Osteoblast (primary cell): ENCODE measurements at places on chromosomes 6 and 20. TPM values are rescaled to one million over a fixed set of nuclear protein-coding genes. Genes with fewer than 3 reads are reported as not detected.
A peak's percentile ranks its signal among the peaks of the same experiment; 100 is the strongest.

DNA sequence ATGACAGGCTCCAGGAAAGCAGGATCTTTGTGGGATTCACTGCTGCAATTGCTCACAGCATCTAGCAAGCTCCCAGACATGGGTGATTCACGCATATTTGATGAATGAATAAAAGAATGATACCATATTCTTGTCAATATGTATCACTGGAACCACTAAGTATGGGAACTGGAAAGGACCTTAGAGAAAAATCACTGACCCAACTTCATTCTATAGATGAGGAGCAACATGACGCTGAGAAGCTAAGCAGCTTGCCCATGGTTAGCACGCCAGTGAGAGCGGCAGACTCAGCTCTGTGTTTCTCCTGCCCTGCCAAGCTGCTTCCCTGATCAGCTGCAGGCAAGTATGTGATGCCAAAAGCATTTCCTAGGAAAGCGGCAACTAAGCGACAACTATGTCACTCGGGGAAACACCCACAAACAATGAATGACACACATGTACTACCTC, 66.8 kb downstream of the PPP1R3G start:
- no peaks in the 10 kb centered on the region for H3K36me3 ChIP-seq
- H3K27ac ChIP-seq = peak overlapping the region; percentile 93
- DNase-seq = peak; percentile 94
- H3K4me3 ChIP-seq = peak overlapping the region; percentile 7
- no peaks in the 10 kb centered on the region for H3K27me3 ChIP-seq
- peaks cover 17% of the 10 kb centered on the region for H3K4me1 ChIP-seq

- H3K4me3 ChIP-seq = no peak overlapping the region
- peak; percentile 6 for DNase-seq
- H3K27ac ChIP-seq = no peak overlapping the region
- H3K4me1 ChIP-seq = no peaks in the 10 kb centered on the region
- H3K36me3 ChIP-seq = no peaks in the 10 kb centered on the region
These were observed 78.1 kb downstream of the MMUT start for GRCh38 chr6:49384904-49385303.

GRCh38 chr20:47574616-47575364, 73.1 kb downstream of the NCOA3 start:
- H3K4me1 ChIP-seq = peaks cover 24% of the 10 kb centered on the region
- peaks cover 2% of the 10 kb centered on the region for H3K36me3 ChIP-seq
- H3K4me3 ChIP-seq = no peak overlapping the region
- H3K27ac ChIP-seq = no peak overlapping the region
- peak; percentile 3 for DNase-seq

GRCh38 chr20:47028487-47028886, 133.8 kb downstream of the EYA2 start:
- no peaks in the 10 kb centered on the region for H3K27me3 ChIP-seq
- no peaks in the 10 kb centered on the region for H3K4me1 ChIP-seq
- H3K27ac ChIP-seq = no peak overlapping the region
- no peaks in the 10 kb centered on the region for H3K36me3 ChIP-seq
- no peak for DNase-seq

DNA sequence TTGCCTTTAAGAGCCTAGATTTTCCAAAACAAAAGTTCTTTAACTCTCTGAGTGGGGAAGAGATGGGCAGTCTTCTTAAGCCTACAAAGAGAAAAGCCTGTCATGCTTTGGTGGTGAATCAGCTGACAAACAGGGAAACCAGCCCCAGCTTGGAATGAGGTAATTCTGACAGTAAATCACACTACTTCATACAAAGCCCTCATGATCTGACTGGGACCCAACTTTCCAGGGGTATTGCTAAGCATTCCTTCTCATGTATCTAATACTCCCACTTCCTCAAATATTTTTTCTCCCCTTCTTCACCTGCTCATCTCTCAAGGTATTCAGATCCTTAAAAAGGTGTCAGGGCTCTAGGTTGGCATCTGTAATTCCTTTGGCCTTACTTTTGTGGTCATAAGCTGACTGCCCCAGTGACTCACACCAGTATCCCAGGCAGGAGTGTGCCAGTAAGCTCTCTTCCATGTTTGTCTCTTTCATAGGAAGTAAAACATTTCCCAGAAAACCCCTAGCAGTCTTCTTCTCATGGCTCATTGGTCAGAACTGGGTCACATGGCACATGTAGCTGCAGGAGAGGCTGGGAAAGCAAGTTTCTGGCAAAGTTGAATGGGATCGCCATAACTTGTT, 15.0 kb upstream of the TBC1D22B start:
- peak; percentile 67 for DNase-seq
- H3K36me3 ChIP-seq = no peaks in the 10 kb centered on the region

GRCh38 chr6:158058171-158058651, 76.5 kb downstream of the SYNJ2 start:
- peaks cover 57% of the 10 kb centered on the region for H3K4me1 ChIP-seq
- no peaks in the 10 kb centered on the region for H3K27me3 ChIP-seq
- peak overlapping the region; percentile 99 for H3K27ac ChIP-seq
- no peak overlapping the region for H3K4me3 ChIP-seq
- H3K36me3 ChIP-seq = peaks cover 62% of the 10 kb centered on the region

GRCh38 chr6:142856624-142857232, 88.2 kb downstream of the HIVEP2 start:
- no peak overlapping the region for H3K27ac ChIP-seq
- H3K27me3 ChIP-seq = no peaks in the 10 kb centered on the region
- no peaks in the 10 kb centered on the region for H3K36me3 ChIP-seq
- H3K4me1 ChIP-seq = peaks cover 19% of the 10 kb centered on the region
- no peak for DNase-seq

DNA sequence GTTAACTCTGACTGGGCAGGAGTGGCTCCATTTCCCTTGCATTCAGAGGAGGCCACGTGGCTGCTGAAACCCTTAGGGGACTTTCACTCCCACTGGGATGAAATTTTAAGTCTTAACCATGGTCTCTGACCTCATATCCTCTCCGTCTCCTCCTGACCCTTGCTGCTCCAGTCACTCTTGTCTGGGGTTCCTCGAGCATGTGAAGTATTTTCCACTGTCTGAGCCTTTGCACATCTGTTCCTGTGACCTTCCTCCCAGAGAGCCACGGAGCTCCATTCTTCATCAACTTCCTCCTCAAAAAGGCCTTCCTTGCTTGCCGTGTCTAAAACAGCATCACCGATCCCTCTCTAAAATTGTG, 153.0 kb upstream of the UST start:
- DNase-seq = peak; percentile 68
- H3K27me3 ChIP-seq = no peaks in the 10 kb centered on the region
- H3K36me3 ChIP-seq = no peaks in the 10 kb centered on the region
- H3K4me1 ChIP-seq = peaks cover 3% of the 10 kb centered on the region
- H3K4me3 ChIP-seq = no peak overlapping the region
- no peak overlapping the region for H3K27ac ChIP-seq

DNA sequence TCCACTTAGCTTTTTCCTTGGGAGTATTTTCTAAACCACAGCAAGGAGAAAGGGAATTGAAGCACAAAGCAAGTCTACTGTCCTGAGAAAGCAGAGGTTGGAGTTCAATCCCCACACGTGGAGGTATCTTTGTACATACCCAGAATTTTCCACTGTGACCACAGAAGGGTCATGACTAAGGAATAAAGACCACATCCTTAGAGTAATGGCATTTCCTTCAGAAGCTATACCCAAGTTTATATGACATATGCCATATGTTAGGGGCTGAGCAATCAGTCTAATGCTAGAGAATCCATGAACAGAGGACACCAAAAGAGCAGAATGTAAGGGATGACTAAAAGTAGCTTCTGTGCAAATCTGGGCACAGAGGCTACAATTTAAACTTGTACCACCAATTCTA, 46.4 kb downstream of the ATG5 start:
- peak; percentile 27 for DNase-seq
- H3K36me3 ChIP-seq = no peaks in the 10 kb centered on the region
- H3K4me1 ChIP-seq = peaks cover 34% of the 10 kb centered on the region
- no peaks in the 10 kb centered on the region for H3K27me3 ChIP-seq
- no peak overlapping the region for H3K4me3 ChIP-seq
- H3K27ac ChIP-seq = no peak overlapping the region

GRCh38 chr6:144104898-144105487, 9.6 kb upstream of the SF3B5 start:
- no peaks in the 10 kb centered on the region for H3K27me3 ChIP-seq
- H3K4me1 ChIP-seq = no peaks in the 10 kb centered on the region
- peak; percentile 79 for DNase-seq
- H3K27ac ChIP-seq = no peak overlapping the region
- no peaks in the 10 kb centered on the region for H3K36me3 ChIP-seq

- H3K4me3 ChIP-seq = no peak overlapping the region
- no peak for DNase-seq
- peak overlapping the region; percentile 93 for H3K27ac ChIP-seq
- H3K36me3 ChIP-seq = no peaks in the 10 kb centered on the region
These were observed 39.3 kb downstream of the PTK7 start for GRCh38 chr6:43115365-43115764.

- H3K27ac ChIP-seq = peak overlapping the region; percentile 37
- DNase-seq = peak; percentile 73
- peak overlapping the region; percentile 53 for H3K4me3 ChIP-seq
These were observed 466.3 kb upstream of the PLCB4 start for GRCh38 chr20:8602389-8603116.

GRCh38 chr6:170181338-170181690, 109.6 kb downstream of the DLL1 start:
- H3K36me3 ChIP-seq = no peaks in the 10 kb centered on the region
- H3K4me3 ChIP-seq = no peak overlapping the region
- no peaks in the 10 kb centered on the region for H3K4me1 ChIP-seq
- no peaks in the 10 kb centered on the region for H3K27me3 ChIP-seq
- no peak overlapping the region for H3K27ac ChIP-seq
- DNase-seq = peak; percentile 49

- H3K36me3 ChIP-seq = no peaks in the 10 kb centered on the region
- peaks cover 15% of the 10 kb centered on the region for H3K4me1 ChIP-seq
- H3K27ac ChIP-seq = no peak overlapping the region
- H3K27me3 ChIP-seq = no peaks in the 10 kb centered on the region
- no peak for DNase-seq
These were observed 124.1 kb upstream of the NEDD9 start for GRCh38 chr6:11356404-11357155.

DNA sequence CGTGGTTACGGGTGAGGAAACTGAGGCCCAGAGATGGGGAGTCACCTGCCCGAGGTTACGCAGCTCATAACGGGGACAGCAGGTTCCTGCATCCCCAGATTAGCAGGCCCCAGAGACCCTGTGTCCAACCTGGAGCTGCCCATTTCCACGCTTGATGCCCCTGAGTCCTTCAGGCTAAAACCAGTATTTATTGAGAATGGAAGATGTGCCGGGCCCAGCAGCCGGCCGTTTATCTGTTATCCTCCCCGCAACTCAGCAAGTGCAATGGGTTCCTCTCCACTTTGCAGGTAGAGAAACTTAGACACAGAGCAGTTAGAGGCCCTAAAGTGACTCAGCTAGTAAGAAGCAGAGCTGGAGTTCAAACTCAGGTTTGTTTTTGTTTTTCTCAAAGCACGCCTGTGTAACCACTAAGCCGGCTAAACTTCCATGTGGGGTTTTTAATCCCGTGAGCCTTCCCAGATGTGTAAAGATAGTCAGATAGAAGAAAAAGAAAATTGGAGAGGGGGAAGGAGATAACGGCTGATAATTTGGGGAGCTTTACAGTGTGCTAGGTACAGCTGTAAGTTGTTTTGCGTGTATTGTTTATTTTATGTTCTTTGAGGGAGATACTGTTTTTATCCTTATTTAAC, 775 bp downstream of the PFDN4 start:
- H3K4me1 ChIP-seq = peaks cover 23% of the 10 kb centered on the region
- H3K4me3 ChIP-seq = peak overlapping the region; percentile 91

GRCh38 chr20:58889334-58889760, 36.8 kb downstream of the GNAS start:
- peak; percentile 81 for DNase-seq
- no peak overlapping the region for H3K27ac ChIP-seq
- H3K27me3 ChIP-seq = no peaks in the 10 kb centered on the region
- H3K36me3 ChIP-seq = no peaks in the 10 kb centered on the region
- H3K4me1 ChIP-seq = peaks cover 17% of the 10 kb centered on the region

GRCh38 chr6:163952005-163952404, 537.5 kb downstream of the QKI start:
- no peaks in the 10 kb centered on the region for H3K27me3 ChIP-seq
- no peaks in the 10 kb centered on the region for H3K36me3 ChIP-seq
- no peak overlapping the region for H3K27ac ChIP-seq
- no peak for DNase-seq
- H3K4me1 ChIP-seq = no peaks in the 10 kb centered on the region
- H3K4me3 ChIP-seq = no peak overlapping the region

- no peak overlapping the region for H3K4me3 ChIP-seq
- DNase-seq = no peak
- no peaks in the 10 kb centered on the region for H3K27me3 ChIP-seq
- H3K27ac ChIP-seq = peak overlapping the region; percentile 43
- H3K4me1 ChIP-seq = peaks cover 28% of the 10 kb centered on the region
These were observed 350.0 kb downstream of the CD83 start for GRCh38 chr6:14467591-14467990.

- no peaks in the 10 kb centered on the region for H3K4me1 ChIP-seq
- no peak overlapping the region for H3K27ac ChIP-seq
- no peak for DNase-seq
- H3K4me3 ChIP-seq = no peak overlapping the region
These were observed 308.3 kb upstream of the ADGRB3 start for GRCh38 chr6:68326762-68327161.

DNA sequence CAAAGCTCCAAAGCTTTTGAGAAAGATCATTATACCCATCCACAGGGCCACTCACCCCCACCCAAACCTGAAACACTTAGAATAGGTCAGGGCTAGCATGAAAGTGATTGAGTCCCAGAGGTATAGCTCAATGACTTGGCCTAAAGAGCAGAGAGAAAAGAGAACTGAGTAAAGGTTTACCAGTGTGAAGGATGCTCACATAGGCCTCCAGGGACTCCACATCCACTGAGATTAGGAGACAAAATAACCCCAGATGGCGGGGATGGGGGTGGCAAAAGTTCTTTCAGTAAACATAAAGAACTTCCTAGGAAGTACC, 12.2 kb downstream of the SAYSD1 start:
- DNase-seq = no peak
- H3K27me3 ChIP-seq = no peaks in the 10 kb centered on the region
- no peak overlapping the region for H3K4me3 ChIP-seq
- H3K4me1 ChIP-seq = peaks cover 14% of the 10 kb centered on the region
- H3K36me3 ChIP-seq = peaks cover 2% of the 10 kb centered on the region

DNA sequence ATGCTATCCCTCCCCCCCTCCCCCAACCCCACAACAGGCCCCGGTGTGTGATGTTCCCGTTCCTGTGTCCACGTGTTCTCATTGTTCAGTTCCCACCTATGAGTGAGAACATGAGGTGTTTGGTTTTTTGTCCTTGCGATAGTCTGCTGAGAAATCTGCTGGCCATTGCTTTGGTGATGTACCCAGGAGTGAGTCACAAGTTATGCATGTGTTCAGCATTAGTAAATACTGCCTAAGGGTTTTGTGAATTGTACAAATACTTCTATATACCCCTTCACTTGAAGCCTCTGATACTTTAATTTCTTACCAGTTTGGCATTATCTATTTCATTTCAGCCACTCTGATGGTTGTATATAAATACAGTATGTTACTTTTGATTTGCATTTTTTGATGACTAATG, 711.3 kb upstream of the GJE1 start:
- no peak for DNase-seq
- no peaks in the 10 kb centered on the region for H3K27me3 ChIP-seq

GRCh38 chr6:132892929-132893771, 78.8 kb downstream of the RPS12 start:
- no peaks in the 10 kb centered on the region for H3K27me3 ChIP-seq
- H3K4me3 ChIP-seq = no peak overlapping the region
- no peak for DNase-seq
- no peak overlapping the region for H3K27ac ChIP-seq

The CITED2 gene
- total RNA-seq = 180 and 223 TPM in 2 replicates

The CRISP2 gene
- not detected in 2 replicates for total RNA-seq

The REM1 gene
- total RNA-seq = 0.29 TPM in 1 of 2 replicates, not detected in the other

The RSPH4A gene
- total RNA-seq = 0.36 and 0.59 TPM in 2 replicates

The APCDD1L gene
- 16.3 and 16.5 TPM in 2 replicates for total RNA-seq

The C6orf62 gene
- total RNA-seq = 144 and 168 TPM in 2 replicates

The TGM3 gene
- not detected in 2 replicates for total RNA-seq

The CFAP61 gene
- not detected in 2 replicates for total RNA-seq

The WFDC5 gene
- not detected in 2 replicates for total RNA-seq
